ENCODE measurements at places on chromosomes 2 and 18.
A peak's percentile ranks its signal among the peaks of the same experiment; 100 is the strongest.

- ATAC-seq, result no peak
Measured at GRCh38 chr2:224847961-224848850, 132.0 kb upstream of the CCDC195 start.

DNA sequence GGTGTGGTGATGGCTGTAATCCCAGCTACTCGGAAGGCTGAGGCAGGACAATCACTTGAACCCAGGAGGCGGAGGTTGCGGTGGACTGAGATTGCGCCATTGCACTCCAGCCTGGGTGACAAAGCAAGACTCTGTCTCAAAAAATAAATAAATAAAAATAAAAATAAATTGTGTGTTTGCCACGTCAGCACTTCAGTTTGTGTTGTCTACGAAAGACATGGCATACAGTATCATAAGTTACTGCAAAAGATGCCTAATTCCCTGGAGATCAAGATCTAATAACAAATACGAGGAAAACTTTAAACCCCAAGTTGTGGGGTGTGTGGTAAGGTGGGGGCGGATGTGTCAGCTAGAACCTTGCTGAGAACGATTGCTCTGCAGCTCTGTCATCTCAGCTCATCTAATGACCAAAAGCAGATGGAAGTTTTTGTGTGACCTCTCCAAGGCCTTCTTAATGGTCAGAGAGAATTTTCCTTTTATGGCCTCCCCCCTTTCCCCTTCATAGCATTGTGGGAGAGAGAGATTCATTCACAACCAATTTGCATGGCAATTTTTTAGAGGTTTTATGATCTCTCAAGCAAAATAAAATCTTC is 11.3 kb downstream of the NPAS2 start:
- ATAC-seq, result no peak

DNA sequence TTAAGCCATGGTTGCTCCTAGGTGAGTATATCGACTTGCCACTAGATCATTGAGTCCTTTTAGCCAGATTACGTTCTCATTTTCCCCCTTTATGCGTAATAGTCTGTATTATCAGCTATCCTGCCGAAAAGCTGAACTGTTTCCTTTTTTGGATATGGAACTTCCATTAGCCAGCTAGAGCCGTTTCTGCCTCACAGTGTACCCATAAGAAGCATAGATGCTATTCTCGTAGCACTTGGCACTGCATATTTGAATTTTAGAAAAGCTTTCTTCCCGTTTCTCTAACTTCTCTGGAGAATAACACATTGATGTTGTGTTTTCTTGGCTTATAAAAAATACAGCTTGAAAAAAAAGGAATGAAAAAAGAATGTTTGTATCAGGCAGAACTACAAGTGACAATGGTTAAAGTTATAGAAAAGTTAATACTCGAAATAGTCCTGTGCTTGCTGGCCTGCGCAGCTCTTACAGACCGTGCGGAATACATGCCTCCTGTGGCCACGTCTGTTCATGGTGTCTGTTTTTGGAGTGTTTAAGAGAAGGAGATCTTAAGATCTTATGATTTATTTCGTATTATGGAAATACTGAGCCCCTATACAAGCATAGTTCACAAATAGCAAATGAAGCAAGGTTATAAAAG is 710 bp downstream of the DUSP19 start:
- peak; percentile 5 for ATAC-seq

- ATAC-seq, result no peak
Measured at GRCh38 chr2:152236191-152236925, 60.8 kb upstream of the STAM2 start.

DNA sequence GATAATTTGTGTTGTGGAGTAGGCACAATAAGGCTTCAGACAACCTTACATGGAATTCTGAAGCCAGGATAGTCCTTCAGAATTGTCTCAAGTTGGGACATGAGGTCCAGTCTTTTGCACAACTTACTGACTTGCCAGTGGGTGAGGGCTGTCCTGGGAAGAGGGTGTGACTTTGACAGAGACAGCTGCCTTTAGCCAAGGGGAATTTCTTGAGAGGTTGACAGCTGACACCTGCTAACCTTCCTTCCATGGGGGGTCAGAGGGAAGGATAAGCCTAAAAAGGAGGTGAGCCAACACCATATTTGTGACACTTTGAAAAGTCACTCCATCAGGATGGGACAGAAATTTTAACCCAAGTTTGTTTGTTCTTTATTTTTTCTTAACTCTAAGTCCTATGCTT is 907.8 kb upstream of the CRIM1 start:
- no peak for ATAC-seq

DNA sequence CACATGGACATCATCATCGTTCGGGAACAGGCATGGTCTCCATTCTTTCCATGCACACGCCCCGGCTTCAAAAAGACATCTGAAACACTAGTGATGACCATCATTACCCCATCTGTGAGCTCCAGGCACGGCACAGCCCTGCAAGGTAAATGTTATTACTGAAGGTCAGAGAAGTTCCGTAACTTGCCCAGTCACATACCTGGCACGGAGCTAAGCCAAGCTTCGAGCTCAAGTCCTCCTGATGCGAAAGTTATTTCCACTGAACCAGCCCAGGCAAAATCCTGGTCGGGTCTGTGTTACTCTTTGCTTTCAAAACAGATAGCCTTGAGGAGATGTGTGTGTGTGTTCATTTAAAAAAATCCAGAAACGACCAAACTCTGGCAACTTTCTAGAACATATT is 22.8 kb downstream of the FHL2 start:
- ATAC-seq, result no peak

DNA sequence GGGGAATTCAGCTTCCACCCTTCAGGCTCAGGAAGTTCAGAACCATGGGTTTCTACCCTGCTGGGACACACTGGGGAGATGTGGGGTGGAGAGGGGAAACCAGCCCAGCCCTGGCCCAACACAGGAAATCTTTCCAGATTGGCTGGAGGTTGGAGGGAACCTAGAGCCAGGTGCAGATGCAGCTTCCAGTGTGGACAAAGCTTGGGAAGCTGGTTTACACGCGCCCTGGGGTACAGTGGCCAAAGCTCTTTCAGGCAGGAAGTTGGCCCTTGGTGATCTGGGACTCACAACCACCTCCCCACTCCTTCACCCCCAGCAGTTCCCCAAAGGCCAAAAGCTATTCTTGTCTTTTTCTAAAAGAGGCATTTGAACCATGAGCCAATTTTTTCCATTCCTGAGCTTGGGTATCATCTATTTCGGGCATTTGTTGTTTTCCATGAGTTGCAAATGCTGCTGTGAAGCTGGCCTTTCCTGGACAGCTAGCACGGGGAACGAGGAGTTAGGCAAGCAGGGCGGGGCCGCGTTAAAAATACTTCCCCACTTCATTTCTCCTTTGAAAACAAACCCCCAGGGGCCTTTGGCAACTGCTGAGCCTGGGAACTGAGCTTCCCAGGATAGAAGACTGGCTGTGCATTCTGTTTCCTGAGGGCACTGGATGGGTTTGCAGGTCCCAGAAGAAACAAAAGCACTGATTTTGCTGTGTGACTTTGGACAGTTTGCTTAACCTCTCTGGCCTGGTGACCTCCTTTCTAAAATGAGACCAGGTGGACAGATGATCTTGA is 3.1 kb upstream of the ARID5A start:
- ATAC-seq, result no peak

GRCh38 chr2:102094917-102095316 is 47.6 kb upstream of the IL1R1 start:
- ATAC-seq, result no peak

- ATAC-seq, result no peak
Measured at GRCh38 chr2:35293261-35293660, 1062.3 kb upstream of the CRIM1 start.

- no peak for ATAC-seq
Measured at GRCh38 chr2:127256866-127257265, 36.8 kb upstream of the CYP27C1 start.

DNA sequence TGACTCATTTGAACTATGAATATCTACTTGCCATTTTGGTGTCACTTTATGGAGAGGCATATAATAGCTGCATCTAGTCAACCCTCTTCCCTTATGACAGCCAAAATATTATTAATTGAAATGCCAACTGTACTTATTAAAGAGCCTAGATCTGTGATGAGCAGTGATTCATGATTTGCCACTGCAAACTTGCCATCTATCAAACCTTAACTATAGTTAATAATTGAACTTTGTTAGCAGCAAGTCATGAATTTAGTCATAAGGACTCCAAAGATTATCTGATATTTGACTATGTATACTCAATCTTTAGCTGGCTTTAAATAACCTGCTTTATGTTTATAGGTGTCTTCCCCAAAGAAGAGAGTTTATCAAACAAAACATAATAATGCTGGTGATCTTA is 116.4 kb upstream of the VWC2L start:
- ATAC-seq, result no peak

GRCh38 chr2:157363612-157364101 is 38.0 kb upstream of the ERMN start:
- ATAC-seq, result peak; percentile 50

GRCh38 chr2:127857265-127857808 is 618 bp downstream of the POLR2D start:
- no peak for ATAC-seq

DNA sequence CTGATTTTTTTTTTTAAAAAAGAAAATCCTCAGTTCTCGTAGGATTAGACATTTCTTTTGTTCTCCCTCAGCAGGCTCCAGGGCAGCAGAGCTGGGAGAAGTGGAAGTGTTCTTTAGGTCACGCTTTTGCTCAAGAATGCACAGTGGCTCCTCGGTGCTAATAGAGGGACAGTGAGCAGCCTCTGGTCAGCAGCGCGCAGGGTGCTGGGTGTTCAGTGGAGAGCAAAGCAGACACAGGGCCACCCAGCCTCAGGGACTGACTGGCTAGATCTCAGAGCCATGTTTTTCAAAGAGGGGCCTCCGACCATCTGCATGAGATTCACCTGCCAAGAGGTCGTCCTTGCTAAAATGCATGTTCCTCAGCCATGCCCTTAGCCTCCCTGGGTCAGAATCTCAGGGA is 218.8 kb downstream of the HAUS1 start:
- no peak for ATAC-seq

- no peak for ATAC-seq
Measured at GRCh38 chr2:189676471-189676870, 2.0 kb downstream of the ANKAR start.

DNA sequence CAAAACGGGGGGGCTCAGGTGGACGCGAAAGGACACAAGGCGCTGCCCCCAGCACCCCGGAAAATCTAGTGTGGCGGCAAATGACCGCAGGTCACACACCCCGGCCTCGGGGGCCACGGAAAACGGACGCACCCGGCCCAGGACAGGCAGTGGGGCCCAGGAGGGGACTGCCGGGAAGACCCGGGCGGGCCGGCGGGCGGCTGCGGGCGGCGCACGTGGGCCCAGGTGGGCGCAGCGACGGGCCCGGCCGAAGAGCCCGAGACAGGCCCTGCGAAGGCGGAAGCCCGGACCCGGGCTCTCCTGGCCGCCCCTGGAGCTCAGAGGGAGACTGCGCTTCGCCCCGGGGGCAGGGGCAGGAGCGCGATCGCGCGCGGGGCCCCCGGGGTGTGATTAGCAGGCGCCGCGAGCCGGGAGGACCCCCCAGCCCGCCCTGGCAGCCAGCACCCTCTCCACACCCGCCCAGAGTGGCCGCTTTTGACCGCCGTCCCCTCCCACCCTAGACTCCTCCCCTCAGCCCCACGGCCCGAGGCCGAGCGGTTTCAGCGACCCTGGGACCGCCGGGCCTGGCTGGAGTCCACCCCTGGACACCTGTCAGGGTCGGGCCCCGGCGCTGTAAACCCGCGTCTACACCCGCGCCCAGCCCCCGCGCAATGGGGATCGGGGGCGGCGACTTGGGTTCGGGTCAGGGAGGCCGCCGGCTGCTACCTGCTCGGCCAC is 773 bp downstream of the MBP start:
- ATAC-seq, result peak; percentile 76

DNA sequence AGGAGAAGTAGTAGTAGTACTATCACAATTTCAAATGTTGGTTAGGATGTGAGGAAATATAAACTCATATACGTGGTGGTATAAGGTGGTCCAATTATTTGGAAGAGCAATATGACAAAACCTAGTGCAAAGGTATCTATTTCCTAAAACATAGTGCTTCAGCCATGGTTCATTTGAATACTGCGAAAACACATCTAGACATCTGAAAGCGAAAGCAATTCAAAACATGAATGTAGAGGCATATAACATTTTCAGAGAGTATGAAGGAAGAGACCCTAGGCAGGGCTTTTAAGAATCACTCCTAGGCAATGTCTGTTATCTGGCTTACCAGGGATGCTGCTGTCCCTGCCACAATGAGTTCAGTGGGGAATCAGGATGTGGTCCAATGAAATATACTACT is 1085.8 kb downstream of the TDRD15 start:
- ATAC-seq, result no peak

DNA sequence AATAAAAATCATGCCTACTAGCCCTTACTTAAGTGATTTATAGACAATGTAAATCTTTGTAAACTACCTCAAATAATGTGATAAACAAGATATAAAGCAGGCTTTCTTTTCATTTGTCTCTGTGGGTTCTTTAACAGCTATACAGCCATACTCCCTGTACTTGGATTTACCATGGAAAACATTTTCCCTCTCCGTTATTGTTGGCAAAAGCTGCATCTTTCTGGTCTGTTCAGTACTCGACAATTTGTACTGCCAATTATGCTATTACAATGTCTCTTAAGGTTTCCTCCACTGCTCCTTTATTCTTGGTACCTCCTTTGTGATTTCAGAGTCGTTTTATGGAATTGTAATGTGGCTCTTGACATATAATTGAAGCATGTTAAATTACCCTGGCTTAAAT is 426.3 kb upstream of the PKDCC start:
- ATAC-seq, result no peak

DNA sequence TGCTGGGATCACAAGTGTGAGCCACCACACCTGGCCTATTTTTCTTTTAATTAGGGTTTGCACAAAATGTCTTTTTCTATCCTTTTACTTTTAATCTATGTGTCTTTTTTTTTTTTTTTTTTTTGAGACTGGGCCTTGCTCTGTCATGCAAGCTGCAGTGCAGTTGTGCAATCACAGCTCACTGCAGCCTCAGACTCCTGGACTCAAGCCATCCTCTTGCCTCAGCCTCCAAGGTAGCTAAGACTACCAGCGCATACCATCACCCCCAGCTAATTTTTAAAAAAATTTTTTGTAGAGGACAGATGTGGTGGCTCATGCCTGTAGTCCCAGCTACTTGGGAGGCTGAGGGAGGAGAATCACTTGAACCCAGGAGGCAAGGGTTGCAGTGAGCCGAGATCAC is 27.1 kb downstream of the ADCY3 start:
- no peak for ATAC-seq

DNA sequence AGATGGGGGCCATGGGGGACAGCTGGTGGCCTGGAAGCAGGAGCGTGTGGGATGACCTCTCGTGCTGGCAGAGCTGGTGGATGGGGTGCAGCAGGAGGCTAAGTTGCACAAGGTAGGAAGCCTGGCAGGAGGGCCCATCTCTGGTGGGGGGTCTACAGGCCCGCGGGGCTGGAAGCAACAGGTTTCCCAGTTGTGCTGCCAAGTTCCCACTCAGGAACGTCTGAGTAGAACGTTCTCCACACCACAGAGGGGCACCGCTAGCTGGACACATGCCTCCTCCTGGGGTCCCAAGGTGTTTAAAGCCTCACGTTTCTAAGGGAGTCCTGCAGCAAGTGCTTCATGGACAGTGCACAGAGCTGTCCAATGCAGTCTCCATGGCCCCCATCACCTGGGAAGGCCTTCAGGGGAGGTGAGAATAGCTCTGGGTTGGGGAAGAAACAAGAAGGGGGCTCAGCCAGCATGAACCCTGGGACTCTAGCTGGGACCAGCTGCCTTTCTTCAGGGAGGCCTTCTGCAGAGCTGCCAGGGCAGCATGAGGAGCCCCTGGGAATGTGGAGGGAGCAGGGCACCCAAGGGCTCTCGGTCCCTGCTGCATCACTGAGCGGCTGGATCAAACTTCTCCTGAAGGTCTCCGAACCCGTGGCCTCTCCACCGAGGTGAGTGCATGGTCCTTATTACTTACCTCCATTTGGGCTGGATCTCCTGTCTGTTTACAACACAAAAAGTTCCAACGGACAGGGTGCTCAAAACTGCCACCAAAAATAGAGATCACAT is 80.0 kb downstream of the TWIST2 start:
- ATAC-seq, result no peak

All from stimulated activated memory B cell treated with anti-CD40 and anti-IgM and Interleukin-4, amounts not matched to agents 10 μg/mL and 1 μg/mL and 100 μg/mL, for 72 hours (primary cell).